ENCODE measurements at places on chromosomes 12 and 14.

DNA sequence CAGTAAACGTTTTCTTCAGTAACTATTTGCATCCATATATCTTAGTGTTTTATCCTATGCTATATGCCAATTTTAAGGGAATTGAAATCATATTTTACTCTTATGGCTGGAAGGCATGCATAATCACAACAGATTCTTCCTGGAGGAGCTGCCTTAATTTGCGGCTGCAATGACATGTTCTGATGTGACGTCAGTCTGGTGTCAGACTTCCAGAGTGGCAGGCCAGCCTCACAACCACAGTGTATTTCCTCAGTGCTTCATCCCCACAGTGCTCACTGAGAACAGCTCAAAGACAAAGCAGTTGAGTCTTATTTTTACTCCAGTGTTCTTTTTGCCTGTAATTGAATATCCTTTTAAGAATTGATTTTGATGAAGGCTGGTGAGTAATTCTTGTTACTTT lies 107.1 kb downstream of the PLEKHA5 start:
- peak; percentile 1 for DNase-seq

DNA sequence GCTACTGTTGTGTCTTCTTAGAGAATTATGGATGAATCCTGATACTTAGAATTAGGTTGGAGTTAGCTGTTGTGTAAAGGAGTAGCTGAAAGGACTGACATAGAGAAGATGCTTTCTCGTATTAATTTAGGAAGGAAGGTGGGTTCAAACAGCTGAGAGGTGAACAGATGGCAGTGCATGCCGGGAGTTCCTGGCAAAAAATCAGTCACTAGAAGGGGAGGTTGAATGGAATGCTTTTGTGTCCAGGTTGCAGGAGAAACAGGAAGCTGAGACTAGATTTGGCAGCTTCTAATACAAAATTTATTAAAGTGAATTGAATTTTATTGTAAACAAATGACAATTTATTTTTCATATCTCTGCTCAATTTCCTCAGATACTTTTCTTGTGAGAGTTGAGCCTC lies 70.8 kb downstream of the BTG1 start:
- DNase-seq = peak; percentile 51

GRCh38 chr14:91409928-91410718 lies 7.5 kb downstream of the CCDC88C start:
- DNase-seq = no peak

DNA sequence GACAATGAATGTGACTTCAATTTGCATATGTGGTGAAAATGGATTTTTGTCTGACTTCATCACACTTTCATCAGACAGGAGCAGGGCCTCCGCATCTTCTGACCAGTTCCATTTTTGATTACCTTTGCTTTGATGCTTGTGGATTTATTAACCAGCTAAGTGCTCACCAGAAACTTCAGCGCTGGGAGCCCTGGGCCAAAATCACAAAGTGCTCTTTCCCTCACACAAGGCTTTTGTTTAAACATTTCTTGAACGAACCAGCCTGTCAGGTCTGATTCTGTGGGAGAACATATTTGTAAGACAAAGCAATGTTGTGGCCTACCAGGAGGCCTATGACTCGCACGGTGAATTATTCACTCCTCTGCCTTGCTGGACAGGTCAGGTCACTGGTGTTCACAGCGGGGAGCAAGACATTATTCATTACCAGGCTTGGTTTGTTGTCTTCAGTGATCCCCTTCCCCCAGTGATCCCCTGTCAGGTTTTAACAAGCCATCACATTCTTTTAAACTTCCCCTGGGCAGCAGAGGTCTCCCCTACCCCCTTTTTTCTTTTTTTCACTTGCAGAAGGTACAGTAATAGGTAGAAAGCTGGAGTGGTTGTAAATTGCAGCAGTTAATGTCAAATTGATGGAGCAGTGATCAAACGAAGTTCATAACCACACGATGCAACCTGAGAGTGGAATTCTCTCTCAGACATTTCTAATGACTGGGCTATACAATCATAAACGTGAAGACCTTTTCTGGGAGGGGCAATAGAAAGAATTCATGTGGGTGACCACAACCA lies 167.5 kb upstream of the PRICKLE1 start:
- DNase-seq = peak; percentile 33

GRCh38 chr12:56487448-56488040 lies 417 bp downstream of the GLS2 start:
- peak; percentile 17 for DNase-seq

GRCh38 chr12:128298091-128298748 lies 31.2 kb downstream of the TMEM132C start:
- DNase-seq = no peak

DNA sequence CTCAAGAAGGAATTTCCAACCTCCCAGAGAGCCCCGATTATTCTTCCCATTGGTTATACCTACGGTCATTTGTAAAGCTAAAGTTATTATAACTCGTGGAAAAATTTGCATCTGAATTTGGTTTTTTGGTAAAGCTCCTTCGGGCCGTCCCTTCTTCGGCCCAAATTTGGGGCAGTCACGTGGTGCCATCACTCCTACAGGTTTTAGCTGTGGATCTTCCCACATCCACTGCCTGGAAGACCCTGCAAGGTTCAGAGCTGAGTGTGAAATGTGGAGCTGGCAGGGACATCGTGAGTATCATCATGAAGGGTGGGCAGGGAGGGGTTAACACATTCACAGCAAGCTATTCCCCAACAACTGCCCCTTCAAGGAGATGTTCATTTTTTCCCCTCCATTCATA lies 105.7 kb downstream of the NT5DC3 start:
- DNase-seq = no peak

DNA sequence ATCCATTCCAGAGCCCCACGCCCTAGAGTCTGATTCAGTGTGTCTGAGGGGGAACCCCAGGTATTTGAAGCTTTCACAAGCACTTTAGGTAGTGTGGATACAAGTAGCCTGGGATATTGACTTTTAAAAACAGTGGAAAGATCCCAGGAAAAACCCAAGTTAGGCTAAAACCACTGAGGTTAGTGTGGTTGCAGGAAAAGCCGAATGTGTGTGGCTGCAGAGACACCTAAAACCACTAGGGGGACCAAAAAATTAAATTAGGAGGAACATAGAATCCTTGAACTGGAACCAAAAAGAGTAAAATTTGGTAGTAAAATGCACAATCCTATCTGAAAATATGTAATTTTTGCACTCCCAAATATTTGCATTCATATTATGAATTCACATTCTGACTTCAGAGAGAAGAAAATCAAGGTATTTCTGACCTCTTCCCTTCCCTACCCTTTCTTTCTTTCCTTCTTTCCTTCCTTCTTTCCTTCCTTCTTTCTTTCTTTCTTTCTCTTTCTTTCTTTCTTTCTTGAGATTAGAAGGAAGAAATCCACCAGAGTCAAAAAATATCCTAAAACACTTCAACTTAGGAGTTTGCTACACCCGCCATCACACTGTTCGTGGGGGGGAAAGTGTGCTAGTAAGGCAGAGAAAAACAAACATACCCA lies 37.8 kb downstream of the SLCO1A2 start:
- DNase-seq = peak; percentile 27

- no peak for DNase-seq
These were observed 53.6 kb downstream of the ARL6IP4 start for GRCh38 chr12:123034022-123034541.

GRCh38 chr14:36981832-36982529 lies 190.4 kb downstream of the SLC25A21 start:
- no peak for DNase-seq

DNA sequence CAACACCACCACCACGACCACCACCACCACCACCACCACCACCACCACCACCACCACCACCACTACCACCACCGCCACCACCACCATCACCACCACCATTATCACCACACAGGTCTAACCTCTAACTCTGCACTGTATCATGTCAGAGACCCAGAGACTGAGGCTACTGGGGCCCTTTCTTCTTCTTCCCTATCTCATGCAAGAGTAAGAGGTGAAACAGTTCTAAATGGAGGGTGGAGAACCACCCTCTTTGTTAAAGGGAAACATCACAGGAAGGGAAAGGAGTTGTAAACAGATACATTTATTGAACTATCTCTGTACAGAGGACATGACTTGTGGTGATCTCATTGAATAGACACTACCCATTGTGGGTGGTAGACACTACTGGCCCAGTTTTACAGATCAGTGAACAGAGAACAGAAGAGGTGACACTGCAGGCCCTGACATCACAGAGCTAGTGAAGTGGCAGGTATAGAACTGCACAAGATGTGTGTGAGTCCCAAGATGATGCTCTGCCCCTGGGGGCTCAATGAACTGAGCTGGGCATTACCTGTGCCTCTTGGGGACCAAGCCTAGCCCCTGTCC lies 91.6 kb downstream of the FOXN3 start:
- DNase-seq = no peak

DNA sequence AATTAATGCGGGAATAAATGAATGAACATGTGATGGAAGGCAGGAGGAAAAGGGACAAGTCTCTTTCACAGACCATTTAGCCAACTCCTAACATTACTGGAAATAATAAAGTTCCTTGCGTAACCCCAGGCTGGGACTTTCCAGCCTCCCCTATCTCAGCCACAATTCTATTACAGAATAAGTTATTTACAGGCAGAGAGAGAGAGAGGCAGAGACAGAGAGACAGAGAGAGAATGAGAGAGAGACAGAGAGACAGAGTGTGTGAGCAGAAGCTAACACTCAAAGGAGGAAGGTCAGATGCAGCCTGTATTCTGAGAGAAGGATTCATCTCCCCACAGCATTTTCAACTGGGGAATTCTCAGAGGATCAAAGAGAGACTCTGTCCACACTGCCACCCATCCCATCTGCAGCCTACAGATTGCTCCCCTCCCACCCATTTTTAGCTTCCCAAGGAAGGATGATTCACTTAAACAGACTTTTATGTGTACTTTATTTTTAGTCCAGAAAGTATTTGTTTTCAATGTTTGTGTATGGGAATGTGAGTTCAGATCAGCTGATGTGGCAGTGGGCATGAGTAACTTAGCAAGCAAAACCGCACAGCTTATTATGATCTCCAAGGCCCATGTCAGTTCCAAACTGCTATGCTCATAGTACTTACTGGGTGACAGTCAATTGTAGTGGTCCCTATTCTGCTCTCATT lies 165.7 kb downstream of the CAND1 start:
- no peak for DNase-seq

- DNase-seq = peak; percentile 41
These were observed 155.5 kb upstream of the CCND2 start for GRCh38 chr12:4118017-4118510.

GRCh38 chr12:29269706-29270408 lies 111.1 kb downstream of the ERGIC2 start:
- DNase-seq = no peak

DNA sequence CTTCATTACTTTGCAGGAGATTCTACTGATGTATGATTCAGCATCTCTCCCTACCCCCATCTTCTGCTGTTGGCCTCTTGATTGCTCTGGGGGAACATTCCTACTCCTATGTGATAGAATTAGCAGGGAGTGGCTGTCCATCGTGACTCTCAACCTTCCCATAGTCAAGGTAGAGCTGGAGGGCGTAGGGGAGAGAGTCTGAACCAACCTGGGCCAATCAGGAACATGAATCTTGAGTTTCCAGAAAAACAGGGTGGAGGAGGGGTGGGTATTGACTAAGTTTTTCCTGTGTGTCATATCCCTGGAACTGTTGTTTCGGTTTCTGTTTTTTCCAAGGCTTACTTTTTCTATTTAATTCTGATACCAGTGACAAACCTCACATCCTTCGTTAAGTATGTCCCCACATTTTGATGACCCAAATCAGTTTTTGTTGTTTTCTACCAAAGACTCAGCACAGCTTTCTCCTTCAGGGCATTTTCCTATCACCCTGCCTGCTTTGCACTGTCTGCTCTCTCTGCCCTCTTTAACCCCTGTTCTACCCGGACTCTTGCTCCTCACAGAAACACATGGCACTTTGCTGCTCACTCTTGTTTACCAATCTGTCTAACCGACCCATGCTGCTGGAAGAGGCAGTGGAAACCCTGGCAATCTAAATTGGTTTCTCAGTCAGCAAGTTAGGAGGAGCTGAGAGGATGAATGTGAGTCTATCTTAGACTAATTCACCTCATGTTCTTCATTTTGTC lies 1428.3 kb downstream of the AACS start:
- peak; percentile 84 for DNase-seq

- no peak for DNase-seq
These were observed 111.4 kb upstream of the SFSWAP start for GRCh38 chr12:131599190-131600159.

DNA sequence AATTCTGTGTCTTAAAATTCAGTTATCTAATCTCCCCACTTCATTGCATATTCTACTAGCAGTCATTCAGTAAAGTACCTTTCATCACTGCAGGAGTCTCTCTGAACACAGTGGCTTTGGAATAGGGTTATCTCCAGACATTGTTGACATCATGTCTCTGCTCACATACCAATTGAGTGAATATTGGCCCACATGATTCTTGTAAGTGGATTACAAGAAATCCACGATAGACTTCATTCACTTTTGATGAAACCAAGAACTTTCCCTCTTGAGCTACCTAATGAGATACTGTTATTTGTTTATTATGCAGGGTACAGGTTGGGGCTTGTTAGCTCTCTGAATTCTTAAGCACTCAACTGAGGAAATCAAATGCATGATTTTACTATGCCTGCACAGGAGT lies 284.9 kb downstream of the RAD51B start:
- DNase-seq = no peak

DNA sequence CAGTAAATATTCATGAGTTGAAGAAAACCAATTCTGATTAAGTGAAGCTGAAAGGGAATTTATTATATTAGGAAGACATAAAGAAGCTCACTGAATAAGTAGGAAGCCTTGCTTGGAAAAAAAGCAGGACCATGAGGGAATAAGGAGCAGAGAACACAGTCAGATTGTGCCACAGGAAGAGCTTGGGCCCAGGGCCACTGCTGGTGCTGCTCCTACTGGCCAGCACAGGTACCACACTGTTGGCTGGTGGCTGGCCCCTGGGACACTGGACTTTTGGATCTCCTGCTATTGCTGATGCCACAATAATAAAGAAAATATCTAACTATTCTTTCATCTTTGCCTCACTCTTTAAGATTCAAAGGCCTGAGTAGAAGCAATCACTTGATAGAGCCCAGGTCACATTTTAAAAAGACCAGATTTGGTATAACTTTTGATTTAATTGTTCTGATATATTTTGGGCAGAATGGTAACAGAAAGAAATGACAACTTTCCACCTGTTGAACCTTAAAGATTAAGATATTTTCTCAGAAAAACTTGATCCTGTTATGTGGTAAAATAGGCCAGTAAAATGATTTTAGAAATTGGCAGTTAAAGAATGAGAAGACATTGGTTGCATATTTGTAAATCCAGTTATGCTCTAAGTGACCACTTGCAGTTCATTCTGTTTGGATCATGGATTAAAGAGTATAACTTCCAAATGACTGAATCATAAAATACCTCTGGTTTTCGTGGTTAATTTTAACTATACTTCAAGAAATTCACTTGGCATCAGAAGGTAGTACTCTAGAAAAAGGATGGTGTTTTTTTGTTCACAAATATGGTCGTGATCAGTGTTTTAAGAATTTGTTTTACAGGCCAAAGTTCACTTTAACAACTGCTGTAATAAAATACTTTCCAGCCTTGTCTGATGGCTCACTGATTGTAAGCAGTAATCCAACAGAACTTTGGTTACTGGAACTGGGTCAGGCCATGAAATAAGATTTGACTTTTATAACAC lies 68.3 kb downstream of the DERA start:
- peak; percentile 46 for DNase-seq
